Activated T-helper 17 cell treated with anti-CD3 and anti-CD28 coated beads, Interleukin-2, amount 50 U/mL, for 72 hours (primary cell): ENCODE measurements at places on chromosomes 1 and 21.

DNA sequence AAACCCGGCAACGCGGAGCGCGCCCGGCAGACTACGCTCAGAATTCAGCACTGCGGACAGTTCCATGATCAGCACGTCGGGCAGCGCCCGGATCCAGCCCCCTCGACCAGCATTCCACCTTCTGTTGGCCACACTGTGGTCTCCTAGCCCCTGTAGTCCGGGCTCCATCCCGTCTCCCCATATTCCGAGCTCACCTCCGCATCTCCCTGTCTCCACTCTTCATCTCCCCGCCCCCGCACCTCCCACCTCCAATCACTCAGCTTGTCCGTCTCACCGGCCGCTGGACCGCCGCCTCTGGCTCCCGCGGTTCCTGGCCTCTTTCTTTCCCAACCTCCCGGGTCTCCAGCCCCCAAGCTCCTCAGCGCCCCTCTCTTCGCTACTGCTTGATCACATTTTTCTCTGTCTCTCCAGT is 500 bp downstream of the EPHA10 start:
- no peak for ATAC-seq

DNA sequence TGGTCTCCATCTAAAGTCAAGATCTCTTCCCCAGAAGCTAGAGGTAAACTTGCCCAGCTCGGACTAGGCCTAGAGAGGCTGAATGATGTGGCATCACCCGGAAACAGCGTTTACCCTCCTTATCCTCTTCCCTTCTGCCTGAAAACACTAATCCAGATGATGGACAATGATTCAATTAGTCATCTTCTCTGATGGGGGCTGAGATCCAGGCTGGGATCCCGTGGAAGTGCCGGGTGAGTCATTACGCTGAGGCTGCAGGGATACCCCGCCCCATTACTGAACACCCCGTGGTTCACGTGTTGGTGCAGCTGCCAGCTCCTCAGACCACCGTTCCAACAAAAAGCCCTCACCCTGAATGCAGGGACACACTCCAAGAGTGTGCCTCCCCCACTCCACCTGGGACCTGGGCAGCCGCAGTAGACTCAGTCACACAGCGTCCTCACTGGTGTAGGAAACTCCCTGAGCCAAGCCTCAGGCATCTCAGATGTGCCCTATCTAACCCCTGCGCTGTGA is 2.0 kb downstream of the S100A6 start:
- peak; percentile 16 for ATAC-seq

- no peak for ATAC-seq
Observed at GRCh38 chr1:87279536-87279875, 49.2 kb upstream of the LMO4 start.

DNA sequence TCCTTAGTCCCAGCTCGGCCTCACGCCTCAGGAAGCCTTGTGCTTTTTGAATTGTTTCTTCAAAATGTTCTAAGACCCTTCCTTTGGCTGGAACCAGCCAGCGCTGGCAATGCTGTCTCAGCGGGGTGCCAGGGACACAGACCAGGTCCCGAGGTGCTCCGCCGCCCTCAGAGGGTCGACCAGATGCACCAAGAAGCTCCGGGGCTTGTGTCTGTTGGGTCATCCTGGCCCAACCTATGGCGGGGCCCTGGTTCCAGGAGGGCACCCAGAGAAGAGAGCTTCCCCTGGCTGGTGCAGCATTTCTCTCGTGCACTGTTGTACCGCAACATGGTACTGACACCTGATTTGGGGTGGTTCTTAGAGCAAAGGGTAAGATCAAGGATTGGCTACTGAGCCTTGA is 40.1 kb upstream of the BECN2 start:
- ATAC-seq: no peak

DNA sequence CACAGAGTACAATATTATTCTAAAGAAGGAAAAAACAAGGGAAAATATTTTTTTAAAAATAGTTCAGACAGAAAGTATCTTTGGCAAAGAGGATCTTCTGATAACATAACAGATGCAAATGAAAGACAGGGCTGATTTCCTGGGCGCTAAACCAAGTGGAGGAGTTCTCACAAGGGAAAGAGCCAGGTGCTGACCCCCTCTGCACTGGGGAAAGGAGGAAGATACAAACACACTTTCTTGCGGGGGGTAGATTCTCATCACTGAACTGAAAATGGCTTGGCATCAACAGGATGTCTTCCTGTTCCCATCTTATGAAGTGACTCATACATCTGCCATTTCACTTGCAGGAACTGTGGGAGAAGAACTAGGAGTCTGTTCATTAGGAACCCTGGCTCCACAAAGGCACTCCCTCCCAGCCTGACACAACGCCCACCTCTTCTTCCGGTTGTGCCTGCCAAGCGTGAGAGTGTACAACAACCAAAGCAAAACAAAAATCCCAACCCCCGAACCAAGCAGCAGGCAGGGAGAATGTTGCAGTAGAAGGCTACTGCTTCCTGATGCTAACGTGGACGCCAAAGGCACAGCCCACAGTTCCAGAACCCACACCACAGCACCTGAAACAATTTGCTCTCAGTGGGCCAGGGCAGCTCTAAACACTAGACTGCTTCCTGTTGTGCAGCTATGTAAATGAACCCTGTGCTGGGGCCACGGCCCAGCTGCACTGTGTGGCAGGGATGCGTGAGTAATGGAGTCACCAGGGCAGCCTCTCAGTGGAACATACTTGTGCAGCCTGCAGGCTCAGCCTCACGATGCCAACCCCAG is 51.0 kb downstream of the GADD45A start:
- ATAC-seq: peak; percentile 100

- no peak for ATAC-seq
Observed at GRCh38 chr1:214540324-214540723, 11.1 kb downstream of the PTPN14 start.

DNA sequence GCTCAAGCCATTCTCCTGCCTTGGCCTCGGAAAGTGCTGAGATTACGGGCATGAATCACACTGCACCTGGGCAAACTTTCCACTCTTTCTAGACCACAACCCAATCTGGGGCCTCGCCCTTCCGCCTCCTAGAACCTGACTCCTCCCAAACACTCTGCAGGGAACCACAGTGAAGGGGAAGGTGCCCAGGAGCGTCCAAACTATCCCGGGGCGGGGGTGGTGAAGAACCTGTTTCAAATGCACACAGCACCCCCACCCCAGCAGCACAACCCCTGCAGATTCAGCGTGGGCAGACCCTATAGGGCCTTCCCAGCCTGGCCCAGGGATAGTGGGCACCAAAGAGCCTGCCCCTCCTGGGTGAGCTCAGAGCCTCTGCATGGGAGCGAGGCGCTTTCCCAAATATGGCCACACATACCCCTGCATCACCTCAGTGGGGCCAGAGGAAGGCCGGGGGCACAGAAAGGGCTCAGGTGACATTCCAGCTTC is 86.9 kb downstream of the STUM start:
- peak; percentile 84 for ATAC-seq

- no peak for ATAC-seq
Observed at GRCh38 chr1:202086579-202087350, 36.0 kb upstream of the GPR37L1 start.

DNA sequence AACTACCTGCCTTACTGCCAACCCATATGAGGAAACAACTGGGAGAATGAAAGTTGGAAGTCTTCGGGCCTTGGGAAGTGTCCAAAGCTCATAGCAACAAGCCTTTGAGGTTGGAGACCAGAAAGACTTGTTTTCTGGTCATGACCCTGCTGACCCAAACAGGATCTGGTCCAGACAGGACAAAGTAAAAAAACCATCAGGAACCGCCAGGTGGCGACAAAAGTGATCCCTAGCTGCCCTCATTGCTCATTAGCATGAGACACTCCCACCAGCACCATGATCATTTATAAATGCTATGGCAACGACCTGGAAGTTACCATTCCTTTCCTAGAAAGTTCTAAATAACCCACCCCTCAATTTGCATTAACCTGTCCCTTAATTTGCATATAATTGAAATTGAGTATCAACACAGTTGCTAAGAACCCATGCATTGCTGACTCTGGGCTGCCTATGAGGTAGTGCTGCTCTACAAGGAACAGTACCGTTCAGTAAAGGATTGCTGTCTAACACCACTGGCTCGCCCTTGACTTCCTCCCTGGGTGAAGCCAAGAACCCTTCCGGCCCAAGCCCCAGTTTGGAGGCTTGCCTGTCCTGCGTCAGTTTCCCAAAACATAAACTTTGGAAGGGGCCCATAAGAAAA is 89.0 kb downstream of the URB2 start:
- peak; percentile 65 for ATAC-seq

DNA sequence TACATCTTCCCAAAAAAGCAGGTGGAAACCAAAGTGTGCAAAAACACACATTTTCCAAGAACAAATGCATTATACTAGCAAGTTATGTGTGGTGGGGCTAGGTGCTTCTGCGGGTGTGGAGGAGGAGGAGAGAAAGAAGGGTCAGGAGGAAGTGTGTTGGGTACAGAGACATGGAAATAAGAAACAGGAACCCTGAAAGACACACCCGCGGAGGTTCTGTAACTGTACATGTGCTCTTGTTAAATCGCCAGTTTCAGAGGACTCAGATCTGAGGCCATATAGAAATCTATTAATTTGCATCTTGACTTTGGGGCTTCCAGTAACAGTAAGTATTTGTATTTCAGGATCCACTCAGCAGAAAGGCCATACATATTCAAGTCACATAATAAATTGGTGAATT is 30.9 kb downstream of the ERG start:
- ATAC-seq: no peak

DNA sequence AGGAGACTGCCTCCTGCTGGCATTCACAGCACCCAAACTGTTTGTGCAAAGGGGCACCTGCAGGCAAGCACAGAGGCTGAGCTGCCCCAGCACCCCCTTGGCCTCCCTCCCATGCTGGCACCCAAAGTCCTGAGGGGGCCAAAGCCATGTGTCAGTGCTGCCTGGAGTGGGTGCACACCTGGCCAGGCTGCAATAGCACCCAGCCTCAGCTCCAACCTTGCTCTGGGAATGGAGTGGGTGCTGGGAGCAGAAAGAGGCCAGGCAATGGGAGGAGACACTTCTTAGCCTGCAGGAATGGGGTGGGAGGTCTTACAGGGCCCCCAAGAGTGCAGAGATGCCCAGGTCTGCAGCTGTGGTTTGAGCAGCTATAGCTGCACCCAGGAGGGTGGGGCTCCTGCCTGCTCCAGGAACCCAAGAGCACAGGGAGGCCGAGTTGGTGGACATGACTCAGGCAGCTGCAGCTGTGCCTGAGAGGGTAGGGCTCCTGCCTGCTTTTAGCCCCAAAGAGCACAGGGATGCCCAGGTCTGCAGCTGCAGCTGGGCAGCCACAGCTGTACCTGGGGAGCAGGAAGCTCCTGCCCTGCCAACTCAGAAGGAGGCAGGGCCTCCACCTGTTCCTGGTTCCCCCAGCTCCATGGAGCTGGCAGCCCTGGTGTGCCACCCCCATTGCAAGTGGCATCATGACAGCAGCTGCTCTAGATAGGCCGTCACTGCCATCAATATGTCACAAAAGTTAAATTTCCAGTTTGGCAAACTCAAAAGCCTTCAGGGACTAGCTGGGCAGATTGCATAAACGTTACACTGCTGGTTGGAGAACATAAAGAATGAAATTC is 5.3 kb upstream of the CHD1L start:
- no peak for ATAC-seq

DNA sequence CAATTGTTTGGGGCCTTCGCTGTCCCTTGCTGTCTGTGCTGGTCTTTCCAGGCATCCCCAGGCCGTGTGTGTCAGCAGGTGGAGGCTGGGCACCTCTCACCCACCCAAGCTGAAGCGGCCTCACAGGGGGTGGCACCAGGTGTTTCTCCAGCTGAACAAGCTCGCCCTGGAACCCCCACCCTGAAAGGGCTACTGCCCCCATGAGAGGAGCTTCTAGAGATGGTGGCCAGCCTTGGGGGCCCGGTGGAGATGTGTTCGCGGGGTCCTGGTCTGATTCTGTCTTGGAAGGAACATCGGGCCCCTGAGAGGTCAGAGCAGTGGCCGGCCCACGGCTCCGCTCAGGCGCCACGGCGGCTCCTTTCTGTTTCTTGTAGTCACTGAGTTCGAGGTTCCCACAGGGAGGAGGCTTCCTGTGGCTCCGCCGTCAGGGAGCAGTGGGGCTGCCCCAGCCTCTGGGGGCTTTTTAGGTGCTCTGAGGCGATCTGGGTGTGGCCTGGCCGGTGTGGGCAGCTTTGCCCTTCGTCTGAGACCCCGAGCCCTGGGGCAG is 46.9 kb downstream of the SKI start:
- peak; percentile 48 for ATAC-seq

GRCh38 chr1:66729119-66729518 is 23.1 kb upstream of the DYNLT5 start:
- ATAC-seq: peak; percentile 13

DNA sequence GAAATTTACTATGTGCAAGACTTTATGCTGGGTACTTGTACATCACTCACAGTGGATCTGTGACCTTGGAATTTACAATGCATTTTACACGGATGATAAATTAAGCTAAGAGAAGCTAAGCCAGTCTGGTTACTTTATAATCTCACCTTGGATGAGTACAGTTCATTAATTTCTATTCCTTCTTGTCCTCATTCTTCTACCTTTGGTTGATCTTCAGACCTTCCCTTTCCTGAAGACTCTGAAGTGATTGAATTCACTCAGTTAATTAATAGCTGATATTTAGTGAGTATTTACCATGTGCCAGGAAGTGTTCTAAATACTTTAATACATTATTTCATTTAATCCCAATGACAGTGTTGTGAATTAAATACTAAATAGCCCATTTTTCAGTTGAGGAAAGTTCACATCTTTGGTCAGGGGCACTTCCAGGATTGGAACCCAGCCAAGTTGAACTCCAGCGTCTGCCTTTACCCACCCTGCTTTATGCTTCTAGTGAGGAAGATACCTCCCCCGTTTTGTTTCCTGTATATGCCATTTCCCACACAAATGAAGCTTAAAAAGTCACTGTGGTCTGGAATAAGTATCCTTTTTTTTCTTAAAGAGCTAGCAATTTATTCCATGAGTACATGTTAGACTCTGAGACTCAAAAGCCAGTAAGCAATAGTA is 146.6 kb downstream of the TLR5 start:
- no peak for ATAC-seq

DNA sequence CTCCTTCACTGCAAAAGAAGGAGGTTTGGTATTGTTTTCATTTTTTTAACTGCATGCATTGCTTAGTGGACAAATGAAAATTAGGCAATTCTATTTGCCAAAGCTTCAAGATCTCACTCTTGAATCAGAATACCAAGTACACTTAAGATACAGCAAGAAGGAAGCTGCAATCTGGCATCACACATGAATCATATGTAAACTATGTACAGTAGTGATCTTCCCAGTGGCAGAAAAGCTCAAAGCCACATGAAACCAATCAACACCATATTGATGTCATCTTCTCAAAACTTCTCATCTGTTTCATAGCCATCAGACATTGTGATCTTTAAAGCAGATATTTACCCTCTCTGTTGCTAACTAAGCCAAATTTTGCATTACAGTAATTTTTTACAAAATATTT is 550.1 kb downstream of the LTN1 start:
- ATAC-seq: peak; percentile 57

DNA sequence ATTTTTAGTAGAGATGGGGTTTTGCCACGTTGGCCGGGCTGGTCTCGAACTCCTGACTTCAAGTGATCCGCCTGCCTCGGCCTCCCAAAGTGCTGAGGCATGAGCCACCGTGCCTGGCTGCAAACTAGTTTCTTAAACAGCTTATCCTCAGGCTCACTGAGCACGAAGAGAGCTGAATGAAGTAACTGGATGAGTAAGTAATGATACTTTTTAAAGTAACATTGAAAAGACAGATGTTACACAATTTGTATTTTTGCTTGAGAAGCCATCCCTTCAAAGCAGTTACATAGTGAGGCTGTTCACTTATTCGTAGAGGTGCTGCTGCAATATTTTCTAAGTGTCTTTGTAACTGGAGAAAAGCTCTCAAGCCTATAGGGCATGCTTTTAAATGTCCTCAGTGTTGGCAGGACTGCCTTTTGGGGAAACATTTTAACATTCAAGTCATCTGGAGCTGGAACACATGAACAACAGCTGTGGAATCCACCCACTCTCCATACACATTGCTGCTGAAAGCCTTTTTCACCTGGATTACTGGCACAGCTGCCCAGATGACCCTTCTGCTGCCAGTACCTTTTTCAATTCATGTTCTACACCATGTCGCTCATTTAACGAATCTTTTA is 2.7 kb upstream of the YBX1 start:
- no peak for ATAC-seq
